Cortex of kidney (tissue), 1 donor: ENCODE measurements at places on chromosomes 2 and 18.

DNA sequence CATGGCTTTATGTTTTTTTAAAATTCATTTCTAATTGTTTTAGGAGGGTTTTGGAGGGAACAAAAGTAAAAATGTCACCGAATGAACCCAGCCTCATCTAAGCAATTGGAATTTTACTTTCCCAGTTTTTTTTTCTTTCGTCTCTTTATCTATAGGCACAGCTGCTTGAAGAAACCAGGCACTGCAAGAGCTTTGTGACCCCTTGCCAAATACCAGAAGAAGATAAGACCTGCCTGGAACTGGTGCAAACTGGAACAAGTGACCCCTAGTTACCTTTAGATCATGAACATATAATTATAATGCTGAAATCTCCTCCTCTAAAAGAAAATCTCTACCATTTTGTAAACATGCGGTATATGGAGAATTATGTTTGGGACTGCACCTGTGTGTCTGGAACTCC, 100.9 kb downstream of the TSN start:
- DNase-seq = no peak

DNA sequence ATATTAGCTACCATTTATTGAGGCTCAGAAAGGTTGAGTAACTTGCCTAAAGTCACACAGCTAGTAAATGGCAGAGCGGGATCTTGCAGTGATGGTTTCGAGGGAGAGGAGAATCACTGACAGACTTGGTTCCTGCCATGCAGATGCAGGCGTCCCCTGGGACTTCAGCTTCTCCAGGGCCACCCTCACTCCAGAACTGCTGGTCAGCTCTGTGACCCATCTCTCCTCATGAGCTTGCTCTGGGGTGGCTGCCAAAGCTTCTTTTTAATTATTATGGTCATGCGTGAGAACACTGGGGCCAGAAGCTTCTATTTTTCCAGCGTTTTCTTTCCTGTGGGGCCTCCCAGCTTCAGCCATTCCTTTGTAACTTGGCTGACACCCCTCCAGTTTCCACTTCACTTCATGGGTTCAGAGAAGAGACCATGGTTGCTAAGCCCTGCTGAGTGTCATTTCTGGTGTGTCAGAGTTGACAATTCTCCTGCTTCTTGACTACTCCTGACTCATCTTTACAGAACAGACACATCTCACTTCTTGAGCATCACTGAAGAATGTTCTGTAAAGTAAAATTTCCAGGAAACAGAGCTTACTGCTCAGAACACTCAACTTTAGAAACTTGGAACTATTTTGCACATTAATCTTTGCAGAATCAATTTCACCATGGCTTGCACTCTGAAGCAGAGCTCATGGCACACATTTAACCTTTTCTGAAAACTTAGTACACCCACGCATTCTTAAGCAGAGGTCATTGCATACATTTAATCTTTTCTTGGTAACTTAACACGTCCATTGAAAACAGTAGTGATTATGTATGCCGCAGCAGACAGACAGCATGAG, 70.4 kb downstream of the IL1R2 start:
- no peak for DNase-seq

- DNase-seq = no peak
Measured at GRCh38 chr2:49973917-49974368, 819.6 kb upstream of the FSHR start.

GRCh38 chr2:10278029-10278762, 24.5 kb upstream of the HPCAL1 start:
- DNase-seq = no peak

- no peak for DNase-seq
Measured at GRCh38 chr2:117921520-117921919, 92.3 kb downstream of the CCDC93 start.

DNA sequence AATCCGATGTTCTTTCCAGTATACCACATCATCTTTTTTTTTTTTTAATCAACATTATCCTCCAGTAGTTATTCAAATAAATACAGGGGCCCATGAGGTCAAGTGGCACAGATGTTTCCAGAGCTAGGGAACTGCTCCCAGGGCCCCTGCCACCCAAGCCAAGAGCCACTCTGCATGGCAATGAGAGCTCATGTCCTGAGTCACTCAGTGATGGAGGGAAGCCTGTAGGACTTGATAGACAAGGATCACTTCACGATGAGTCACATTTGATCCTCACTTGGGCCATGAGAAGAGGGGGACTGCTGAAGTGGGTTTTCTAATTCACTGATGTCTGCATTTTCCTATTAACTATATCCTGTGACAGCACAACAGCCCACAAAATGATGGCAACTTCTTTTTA, 127.0 kb upstream of the PKDCC start:
- DNase-seq = no peak

DNA sequence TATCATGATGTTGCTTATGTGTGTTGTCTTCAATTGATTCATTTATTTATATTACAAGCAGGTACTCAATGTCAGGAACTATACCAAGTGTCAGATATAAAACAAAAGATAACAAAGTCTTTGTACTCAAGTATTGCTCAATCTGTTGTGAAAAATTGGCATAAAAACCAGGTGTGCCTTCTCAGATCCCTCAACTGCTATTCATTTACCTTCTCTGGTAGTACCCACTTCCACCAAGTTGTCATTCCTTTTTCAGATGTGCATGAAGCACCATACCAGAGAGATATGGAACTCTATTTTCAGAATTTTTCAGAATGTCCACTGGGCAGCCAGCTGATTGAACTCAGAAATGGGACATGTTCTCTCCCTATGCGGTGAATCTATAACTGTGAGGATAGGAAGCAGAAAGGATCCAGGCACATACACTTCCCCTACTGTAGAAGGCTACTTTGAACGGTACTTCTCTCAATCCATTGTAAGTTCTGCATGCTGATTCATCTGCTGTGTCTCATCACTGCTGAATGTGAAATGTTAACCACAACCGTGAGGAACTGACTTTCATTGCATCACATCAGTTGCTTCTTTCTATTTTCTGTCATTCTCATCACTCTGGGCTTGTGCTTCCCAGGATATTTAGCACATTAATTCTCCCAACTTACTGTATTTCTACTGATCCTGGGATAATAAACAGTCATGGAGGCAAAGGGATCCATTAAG, 1621.3 kb downstream of the SUCLG1 start:
- no peak for DNase-seq

- no peak for DNase-seq
Measured at GRCh38 chr2:241066893-241067341, 35.2 kb downstream of the MTERF4 start.

DNA sequence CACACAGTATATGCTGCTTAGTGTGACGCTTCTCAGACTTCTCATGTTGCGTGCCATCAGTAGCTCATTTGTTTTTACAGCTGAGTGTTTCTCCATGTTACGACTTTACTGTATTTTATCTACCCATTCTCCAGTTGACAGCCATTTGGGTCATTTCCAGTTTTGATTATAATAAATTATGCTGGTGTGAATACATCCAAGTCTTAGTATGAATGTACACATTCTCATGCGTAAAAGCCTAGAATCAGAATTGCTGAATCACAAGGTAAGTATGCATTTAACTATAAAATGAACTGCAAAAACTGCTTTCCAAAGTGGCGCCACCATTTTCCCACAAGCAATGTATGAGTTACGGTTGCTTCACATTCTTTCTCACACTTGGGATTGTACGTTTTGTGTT, 184.2 kb upstream of the SLC35G4 start:
- DNase-seq = no peak

DNA sequence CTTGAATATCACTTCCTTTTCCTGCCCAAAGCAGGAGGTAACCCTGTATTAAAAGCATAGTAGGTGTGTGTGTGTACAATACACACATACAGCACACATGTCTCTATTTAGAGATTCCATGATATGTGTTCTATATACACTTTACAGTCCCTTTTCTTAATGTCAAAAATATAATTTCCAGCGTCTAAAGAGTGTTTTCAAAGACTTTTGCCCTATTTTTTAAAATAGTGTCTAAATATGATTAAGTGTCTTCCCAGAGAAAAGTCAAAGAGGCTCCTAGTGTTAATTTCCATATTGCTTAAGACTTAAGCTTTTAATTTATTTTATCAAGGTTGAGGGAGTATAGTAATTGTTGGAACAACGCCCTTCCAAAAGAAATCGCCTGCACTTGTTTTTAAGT, 420.3 kb upstream of the POU3F3 start:
- no peak for DNase-seq

- no peak for DNase-seq
Measured at GRCh38 chr2:84459944-84460429, 907 bp upstream of the SUCLG1 start.

GRCh38 chr2:237474442-237474911, 12.6 kb upstream of the MLPH start:
- DNase-seq = no peak

DNA sequence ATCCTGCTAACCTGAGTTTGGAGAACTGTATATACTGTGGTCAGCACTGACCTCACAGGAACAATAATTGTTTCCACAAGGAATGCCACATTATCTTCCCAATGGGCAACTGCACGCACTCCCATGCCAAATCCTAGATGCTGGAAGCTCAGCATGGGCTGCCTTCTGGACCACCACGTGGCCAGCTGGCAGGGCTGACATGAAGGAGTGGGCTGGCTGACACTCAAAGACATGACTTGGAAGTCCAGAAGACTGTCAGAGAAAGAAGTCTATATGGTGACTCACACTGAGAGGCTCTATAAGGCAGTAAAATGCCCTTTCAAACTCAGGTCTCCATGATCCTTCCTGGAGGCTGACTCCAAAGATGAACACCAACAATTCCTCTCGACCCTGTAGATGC, 98.4 kb upstream of the RNF152 start:
- DNase-seq = no peak

GRCh38 chr2:112820343-112820742, 16.2 kb downstream of the IL1B start:
- DNase-seq = no peak

DNA sequence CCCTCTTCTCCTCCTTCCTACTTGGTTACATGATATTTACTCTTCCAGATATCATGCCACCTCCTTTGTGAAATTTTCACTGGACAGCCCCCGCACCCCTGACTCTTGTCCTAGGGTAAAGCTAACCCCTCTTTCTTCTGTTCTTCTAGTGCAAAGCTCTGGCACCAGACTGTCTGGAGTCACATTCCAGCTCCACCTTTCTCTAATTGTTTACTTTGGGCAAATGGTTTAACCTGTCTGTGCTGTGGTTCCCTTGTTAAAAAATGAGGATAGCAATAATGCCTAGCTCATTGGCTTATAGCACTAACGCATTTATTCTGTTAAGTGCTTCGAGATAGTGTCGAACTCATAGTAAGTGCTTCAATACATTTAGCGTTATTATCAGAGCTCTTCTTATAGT, 306.2 kb downstream of the ALK start:
- DNase-seq = no peak

DNA sequence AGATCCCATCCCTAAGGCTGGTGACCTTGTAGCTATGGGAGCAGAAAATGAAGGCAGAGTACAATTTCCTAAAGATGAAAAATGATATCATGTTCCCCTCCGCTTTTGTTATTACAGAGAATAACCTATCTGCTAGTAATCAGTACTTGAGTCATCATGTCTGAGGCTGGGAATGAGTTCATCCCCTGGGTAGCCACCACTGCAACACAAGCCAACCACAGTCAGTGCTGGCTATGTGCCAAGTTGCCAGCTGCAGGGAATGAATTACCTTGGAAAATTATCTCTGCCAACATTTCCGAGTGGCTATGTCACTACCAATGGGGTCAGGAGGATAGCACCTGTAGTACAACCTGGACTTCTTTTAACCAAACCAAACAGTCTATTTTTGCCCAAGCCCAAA, 1094.7 kb upstream of the DDX18 start:
- no peak for DNase-seq

GRCh38 chr18:51659781-51660180, 462.3 kb upstream of the MEX3C start:
- no peak for DNase-seq

- DNase-seq = no peak
Measured at GRCh38 chr2:73156539-73157124, 43.9 kb upstream of the RAB11FIP5 start.

DNA sequence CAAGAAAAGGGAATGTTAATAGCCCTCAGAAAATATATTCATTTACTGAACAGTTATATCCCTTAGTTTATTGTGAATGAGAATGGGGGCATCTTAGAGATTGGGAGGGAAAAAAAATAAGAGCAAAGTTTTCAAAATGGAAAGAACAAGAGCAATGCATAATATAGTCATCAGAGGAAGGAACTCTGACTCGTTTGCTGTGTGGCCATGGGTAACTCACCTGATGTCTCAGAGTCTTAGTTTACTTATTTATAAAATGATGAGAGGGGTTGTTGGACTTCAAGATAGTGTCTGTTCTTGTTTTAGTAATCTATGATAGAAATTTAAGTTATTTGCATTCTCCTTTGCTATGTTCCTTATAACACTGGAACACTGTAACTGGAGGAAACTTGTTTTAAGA, 70.7 kb downstream of the EML4 start:
- no peak for DNase-seq

GRCh38 chr2:32377928-32378327, 21.1 kb downstream of the BIRC6 start:
- DNase-seq = no peak

GRCh38 chr2:96265840-96266679, at the start of the genes CIAO1 and TMEM127:
TSS of gene CIAO1 (plus strand) at chr2:96266225. CDS start at chr2:96266351, 126 bp downstream.
TSS of gene TMEM127 (minus strand) at chr2:96265997. CDS start at chr2:96265381, 616 bp downstream.
- peak; percentile 94 for DNase-seq

DNA sequence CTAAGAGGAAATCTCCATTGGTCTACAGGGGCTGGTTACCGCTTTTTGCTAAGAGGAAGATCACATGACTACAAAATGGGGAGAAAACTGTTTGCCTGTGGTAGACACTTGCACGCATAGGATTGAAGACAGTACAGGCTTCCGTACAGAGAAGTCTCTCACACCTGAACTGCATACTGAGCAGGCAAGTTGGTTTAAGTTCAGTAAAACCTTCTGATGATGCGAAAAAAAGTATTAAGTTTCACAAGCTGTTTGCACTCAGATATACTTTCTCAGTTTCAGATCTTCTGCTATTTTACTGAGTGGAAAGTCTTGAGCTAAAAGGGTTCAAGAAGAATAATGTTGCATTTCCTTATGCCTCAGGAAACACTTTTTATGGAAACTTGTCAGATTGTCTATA, 292.2 kb upstream of the MC4R start:
- no peak for DNase-seq

DNA sequence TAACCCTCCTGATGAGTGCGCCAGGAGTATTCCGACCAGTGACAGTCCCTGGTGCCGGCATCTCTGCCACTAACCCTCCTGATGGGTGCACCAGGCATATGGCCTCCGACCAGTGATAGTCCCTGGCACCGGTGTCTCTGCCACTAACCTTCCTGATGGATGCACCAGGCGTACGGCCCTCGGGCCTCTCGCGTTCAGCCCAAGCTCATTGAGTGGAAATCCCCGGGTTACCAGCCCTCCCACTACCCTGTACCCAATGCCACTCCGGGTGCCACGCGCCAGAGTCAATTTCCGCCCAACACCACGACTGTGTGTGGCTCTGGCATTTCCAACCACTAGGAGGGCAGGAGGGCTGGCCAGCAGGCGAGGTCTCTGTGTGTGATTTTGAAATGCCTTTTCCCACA, 11.7 kb upstream of the GPC1 start:
- no peak for DNase-seq

DNA sequence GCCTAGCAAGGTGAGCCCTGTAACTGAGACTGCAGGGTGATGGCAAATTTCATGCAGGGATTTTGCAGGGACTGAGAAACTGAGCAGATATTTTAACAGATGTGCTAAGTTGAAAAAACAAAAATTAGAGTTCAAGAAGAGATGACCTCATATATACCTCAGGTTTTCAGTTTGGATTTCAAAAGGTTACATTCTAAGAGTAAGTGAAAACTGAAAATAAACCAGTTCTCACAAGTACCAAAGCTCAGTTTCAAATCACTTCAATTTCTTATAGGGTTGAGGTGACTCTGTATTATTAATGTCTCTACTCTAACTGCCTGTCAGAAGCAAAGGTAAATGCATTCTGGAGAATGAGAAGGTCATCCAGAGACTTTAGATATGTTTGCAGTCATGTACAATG, 237.4 kb upstream of the VRK2 start:
- no peak for DNase-seq
